ENCODE measurements at places on chromosomes 12 and 14. TPM values are rescaled to one million over a fixed set of nuclear protein-coding genes. Genes with fewer than 3 reads are reported as not detected.

- no peak for DNase-seq
Measured at GRCh38 chr12:116659771-116660481, 77.9 kb downstream of the SPRING1 start.

DNA sequence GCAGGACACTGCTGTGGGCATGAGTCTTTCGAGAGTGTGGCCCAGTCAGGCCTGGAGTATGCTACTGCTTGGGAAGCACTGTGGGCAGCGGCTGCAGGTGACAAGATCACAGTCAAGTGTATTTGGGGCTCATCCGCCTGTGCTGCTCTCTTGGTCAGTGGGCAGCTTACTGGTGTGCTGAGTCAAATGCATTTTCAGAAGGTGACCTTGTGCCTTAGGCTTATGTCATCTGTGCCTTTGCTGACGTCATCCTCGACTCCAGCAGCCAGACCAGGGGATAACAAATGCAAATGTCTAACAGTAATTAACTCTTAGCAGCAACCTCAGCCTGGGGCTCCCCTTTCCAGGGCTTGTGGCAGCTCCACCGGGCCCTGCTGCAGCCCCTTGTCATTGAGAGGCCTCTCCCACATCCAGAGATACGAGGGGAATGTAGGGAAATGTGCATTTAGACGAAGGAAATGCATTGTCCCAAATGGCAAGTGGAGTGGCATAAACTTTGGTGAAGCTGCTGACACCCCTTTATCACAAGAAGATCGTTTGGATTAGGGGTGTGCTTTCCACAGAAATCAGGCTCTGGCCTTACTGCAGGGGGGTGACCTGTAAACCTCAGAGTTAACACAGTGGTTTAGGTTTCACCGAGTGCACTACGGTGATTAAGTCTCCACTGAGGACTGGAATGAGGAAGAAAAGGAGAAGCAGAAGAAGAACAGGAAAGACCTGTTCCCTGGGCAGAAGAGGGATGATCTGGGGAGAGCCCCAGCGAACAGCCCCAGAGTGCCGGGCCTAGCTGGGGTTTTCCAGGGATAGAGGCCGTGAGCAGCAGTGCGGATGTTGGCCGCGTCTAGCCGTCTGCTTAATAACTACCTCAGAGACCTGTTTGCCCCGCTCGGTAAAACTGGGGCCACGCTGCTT, 39.7 kb downstream of the PSMA6 start:
- DNase-seq, result no peak

- DNase-seq, result peak; percentile 89
Measured at GRCh38 chr12:42426746-42427145, 100.8 kb downstream of the PPHLN1 start.

- DNase-seq, result no peak
Measured at GRCh38 chr12:53410951-53411350, 12.7 kb upstream of the AMHR2 start.

GRCh38 chr12:80044694-80045046, 54.7 kb upstream of the OTOGL start:
- DNase-seq, result peak; percentile 43

DNA sequence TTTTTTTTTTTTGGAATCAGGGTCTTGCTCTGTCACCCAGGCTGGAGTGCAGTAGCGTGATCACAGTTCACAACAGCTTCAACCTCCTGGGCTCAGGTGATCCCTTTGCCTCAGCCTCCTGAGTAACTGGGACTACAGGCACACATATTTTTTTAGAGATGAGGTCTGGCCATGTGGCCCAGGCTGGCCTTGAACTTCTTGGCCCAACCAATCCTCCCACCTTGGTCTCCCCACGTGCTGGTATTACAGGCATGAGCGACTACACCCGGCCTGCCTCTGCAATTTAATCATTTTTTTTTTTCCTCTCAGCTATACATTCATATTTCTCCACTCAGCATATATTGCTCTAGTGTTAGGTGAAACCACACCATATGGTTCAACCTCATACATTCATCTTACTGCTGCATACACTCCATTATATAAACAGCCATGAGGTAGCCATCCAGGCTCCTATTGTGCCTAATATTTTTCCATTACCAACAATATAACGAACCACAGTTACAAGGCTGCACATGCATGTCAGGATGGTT, 7.1 kb downstream of the STX2 start:
- no peak for DNase-seq

GRCh38 chr14:74763803-74764531, 851 bp downstream of the YLPM1 start:
- peak; percentile 43 for DNase-seq

GRCh38 chr14:27409944-27410343, 812.1 kb upstream of the NOVA1 start:
- DNase-seq, result no peak

GRCh38 chr12:18752280-18752920, 14.5 kb downstream of the CAPZA3 start:
- DNase-seq, result no peak

GRCh38 chr14:71246539-71246938, 339.3 kb downstream of the PCNX1 start:
- DNase-seq, result no peak

GRCh38 chr12:13950502-13950901, 30.9 kb downstream of the GRIN2B start:
- no peak for DNase-seq

DNA sequence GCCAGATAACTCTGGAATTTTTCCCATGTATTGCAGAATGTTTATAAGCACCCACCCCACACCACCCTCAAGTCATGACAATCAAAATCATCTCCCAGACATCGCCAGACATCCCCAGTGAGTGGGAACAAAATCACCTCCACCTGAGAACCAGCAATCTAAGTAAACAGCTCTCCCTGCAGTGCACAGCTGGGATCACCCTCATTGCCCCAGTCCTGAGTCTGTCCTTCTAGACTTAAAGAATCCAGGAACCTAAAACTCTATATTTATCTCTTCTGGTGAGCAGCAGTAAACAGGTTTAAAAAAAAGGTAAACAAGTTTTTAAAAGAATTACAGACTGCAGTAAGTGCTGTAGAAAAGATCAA, 43.3 kb upstream of the CMKLR1 start:
- no peak for DNase-seq

DNA sequence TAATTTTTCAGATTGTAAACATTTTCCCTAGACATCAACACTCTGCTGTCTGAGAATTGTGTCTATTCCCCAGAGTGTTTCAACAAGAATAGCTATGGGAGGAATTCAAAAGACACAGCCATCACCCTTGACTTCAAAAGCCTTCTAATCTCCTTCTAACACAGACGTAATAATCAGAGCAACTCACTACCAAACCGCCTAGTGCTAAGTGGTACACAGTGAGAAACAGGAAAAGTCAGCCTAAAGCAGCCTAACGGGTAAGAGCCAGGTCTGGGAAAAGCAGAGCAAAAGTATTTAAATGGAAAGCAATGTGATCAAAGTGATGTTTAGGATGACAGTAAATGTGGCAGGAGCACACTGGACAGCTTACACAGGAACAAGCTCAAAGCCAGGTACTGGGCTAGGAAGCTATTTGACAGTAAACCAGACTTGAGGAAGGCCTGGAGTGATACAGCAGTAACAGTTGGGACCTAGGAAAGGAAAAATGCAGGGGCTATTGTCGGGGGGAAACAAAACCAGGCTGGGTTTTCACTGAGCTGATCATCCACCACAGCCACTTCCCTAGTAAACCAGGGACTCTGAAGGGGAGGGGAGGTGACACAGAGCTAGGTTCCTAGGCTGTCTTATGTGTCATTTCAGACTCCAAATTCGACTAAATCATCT, 29.4 kb downstream of the CORO1C start:
- DNase-seq, result peak; percentile 43

DNA sequence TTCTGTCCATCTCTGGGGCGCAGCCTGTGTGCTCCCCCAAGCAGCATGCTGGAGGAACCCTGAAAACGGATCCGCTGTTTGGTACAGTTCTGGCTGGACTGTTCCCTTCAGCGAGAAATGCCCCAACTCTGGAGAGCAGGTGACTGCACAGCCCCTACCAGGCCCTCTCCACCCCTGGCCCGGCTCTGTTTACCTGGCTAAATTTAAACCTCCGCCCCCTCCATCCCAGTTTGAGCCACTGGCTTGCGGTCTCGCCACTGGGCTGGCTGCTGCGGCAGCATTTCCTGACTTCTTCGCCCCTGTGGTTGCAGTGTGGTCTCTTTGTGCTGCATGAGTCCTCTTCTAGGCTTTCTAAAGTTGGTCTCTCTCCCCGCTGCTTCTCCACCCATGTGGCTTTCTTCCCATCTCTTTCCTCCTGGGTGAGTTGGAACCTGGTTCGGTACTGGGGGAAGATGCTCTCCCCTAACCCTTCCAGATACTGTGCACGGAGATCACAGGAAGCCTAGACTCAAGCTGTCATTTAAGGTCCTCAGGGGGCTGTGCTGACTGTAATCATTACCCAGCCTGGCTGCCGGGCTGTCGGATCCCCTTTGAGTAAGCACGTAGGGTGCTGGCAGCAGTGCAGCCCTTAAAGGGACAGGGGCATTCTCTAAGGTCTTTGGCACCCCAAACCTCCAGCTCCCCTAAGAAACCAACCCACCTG, 60.6 kb downstream of the FBXL14 start:
- no peak for DNase-seq

MYH6 gene
- not detected for total RNA-seq

RPL10L gene
- total RNA-seq, result not detected

RAB21 gene
- total RNA-seq, result 51.4 TPM

TDRD9 gene
- 3.0 TPM for total RNA-seq
